CD4-positive, alpha-beta T cell treated with Interleukin-17A for 4 hours (primary cell): ENCODE measurements at places on chromosomes 7 and 10.

- no peak for DNase-seq
Measured at GRCh38 chr10:52649511-52649910, 123.1 kb downstream of the MBL2 start.

- no peak for DNase-seq
Measured at GRCh38 chr10:36538953-36539586, 586.3 kb upstream of the ANKRD30A start.

- no peak for DNase-seq
Measured at GRCh38 chr10:43393606-43394360, 15.2 kb downstream of the HNRNPF start.

GRCh38 chr7:20236790-20237189 is 19.6 kb upstream of the MACC1 start:
- no peak for DNase-seq

DNA sequence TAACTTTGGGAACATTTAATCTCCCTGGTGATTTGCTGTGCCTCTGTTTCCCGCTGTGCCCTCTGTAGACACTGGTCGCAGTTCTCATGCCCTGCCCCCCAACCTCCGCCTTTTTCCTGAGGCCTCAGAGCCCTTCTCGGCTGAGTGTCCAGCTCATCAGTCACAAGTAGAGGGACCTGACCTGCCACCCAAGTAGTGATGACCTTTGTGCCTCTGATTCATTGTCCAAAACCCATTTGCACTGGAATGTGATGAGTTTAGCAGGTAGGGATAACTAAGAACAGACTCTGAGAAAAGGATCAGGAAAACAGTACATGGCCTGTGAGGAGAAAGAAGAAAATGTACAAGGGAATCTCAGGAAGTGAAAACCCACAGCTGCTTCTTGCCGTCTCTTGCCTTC is 58.8 kb downstream of the LANCL2 start:
- no peak for DNase-seq

- no peak for DNase-seq
Measured at GRCh38 chr7:146366938-146367337, 250.3 kb downstream of the CNTNAP2 start.

- DNase-seq = no peak
Measured at GRCh38 chr7:84040355-84040754, 154.2 kb downstream of the SEMA3A start.

GRCh38 chr7:85896531-85896930 is 709.7 kb upstream of the SEMA3D start:
- DNase-seq = no peak

GRCh38 chr7:9978106-9979064 is 995.3 kb upstream of the PHF14 start:
- DNase-seq = no peak

GRCh38 chr10:69715156-69715898 is 85.3 kb downstream of the FAM241B start:
- DNase-seq = no peak

GRCh38 chr10:1256432-1256725 is 200.2 kb downstream of the WDR37 start:
- no peak for DNase-seq

GRCh38 chr7:137772316-137772715 is 74.5 kb downstream of the DGKI start:
- no peak for DNase-seq

DNA sequence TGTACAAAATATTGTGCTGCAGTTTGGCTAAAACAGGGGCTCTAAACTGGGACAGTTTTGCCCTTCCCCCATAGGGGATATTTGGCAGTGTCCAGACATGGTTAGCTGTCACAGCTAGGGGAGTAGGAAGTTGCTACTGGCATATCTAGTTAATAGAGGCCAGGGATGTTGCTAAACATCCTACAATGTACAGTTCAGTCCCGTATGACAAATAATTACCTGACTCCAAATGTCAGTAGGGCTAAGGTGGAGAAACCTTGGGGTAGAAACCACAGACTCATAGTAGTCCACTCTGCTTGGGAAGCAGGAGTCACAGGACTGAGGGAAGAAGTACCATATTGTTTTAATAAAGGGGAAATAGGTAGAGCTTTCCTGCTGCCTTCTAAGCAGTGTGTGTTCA is 39.8 kb downstream of the WBP1L start:
- no peak for DNase-seq

DNA sequence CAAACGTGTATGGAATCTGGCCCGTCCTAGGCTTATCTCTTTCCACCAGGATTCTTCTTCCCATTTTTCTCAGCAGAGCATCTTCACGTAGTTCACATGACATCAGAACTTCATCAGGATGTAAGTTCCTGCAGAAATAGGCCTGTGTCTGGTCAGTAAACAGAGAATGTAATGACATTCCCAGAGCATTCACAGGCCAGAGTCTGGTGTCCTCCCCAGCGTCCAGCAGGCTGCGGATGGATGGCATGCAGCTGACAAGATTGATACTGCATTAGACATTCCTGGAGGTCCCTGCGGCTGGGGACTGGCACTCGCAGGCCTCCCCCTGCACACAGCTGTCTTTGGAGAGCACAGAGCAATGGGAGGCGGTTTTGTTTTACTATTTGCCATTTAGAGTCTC is 28.7 kb downstream of the MGMT start:
- no peak for DNase-seq

- DNase-seq = no peak
Measured at GRCh38 chr7:32299133-32299702, 191.0 kb downstream of the LSM5 start.

DNA sequence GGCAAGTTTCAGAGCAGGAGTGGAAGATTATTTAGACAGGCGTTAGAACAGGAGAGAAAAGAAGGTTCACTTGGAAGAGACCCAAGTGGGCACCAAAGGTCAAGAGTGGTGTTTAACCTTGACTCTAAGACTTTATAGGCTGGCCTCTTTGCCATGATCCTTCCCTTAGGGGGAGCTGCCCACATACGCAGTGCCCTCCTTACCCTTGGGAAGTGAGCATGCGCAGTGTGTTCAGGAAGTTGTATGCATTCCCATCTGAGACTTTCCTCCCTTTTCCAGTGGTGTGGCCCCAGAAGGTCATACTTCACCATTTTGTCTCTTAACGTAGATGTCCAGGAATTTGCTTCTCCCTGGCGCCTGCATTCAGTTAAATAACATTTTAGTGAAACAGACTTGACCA is 95.8 kb downstream of the CXCL12 start:
- DNase-seq = no peak

- no peak for DNase-seq
Measured at GRCh38 chr10:31687663-31688482, 240.8 kb downstream of the ARHGAP12 start.

DNA sequence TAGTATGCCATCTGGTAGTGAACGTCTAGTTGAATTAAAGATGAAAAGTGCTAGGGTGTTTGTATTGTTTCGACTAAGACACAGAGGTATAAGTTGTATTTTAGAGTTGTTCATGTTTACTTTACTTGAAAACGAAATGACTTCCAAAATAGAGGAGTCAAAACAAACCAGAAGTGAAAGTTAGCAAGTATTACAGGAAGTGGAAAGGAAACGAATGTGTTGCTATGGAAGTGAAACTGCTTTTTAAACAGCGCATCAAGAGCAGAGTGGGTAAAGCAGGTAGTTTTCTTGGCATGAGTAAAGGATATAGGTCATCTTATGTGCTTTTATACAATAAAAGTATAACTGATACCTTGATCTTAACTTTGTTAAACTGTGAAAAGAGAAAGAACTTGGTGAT is 20.0 kb upstream of the GALNTL5 start:
- no peak for DNase-seq

DNA sequence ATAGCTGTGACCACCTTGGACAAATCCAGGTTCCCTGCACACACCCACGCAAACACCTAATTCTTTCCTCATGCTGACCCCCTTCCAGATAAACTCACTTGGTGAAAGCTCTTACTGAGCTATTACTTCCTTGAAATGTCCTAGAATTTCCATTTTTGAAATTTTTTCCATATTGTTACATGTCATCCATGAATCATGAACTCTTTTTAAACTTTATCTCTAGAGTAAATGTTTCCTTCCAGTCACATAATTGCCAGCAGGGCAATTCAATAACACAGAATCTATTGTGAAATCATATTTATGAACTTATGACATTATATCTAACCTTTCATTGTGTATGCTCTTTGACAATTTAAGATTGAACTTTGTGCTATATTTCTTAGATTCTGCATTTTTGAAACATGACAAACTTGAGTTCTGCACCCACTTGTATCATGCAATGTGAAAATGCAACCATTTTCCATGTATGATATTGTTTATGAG is 26.8 kb upstream of the FGL2 start:
- no peak for DNase-seq

GRCh38 chr7:30028749-30029635 is 780 bp downstream of the PLEKHA8 start:
- DNase-seq = peak; percentile 44

DNA sequence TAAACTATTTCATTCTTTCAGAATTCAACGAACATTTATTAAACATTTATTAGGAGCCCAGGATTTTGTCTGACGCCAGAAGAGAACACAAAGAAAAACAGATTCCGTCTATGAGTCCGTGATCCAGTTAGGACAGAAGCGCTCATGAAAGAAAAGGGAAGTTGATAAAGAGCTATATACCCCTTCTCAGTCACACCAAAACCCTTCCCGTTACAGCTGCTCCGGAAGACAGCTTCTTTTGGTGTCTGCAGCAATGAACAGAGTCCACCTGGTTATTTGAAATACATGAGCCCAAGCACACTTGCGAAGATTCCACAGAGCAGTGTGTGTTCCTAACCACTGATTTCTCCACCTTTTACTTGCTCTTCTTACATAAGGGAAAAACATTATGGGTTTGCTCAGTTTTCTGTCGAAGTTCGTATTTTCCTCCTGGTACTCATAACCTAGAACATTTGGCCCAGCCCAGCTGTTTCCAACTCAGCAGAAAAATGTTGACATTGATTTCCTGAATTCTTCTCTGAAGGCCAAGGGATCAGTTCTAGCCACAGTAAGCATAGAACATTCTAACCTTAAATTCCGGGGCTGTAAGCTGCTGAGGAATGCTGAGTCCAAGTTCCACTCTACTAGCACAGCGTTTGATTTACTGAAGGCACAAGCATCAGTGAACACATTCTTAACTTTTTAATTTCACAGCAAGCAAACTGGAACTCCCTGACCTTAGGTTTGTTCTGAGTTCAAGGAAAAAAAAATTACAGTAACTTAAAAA is 206.5 kb downstream of the SORCS1 start:
- no peak for DNase-seq

DNA sequence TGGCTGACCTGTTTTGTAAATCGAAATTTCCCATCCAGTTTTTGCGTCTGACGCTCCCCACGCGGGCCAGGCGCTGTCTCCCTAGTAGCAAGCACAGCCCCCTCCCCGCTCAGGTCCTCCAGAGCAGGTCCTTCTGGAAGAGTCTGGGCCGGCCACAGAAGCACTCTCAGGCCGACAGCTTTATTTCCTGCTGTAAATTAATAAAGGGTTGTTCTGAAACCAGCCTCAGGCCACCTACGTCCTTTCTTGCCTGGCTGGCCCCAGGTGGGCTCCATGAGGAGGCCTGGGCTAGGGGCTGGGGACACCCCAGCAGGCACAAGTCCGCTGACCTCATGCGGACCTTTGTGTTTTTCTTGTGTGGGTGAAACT is 35.2 kb downstream of the CAMK2B start:
- no peak for DNase-seq

GRCh38 chr10:35895331-35895730 is 253.2 kb upstream of the FZD8 start:
- DNase-seq = no peak

GRCh38 chr10:97664282-97664850 is 22.7 kb downstream of the AVPI1 start:
- DNase-seq = no peak

- DNase-seq = no peak
Measured at GRCh38 chr7:70781922-70782311, 350.0 kb upstream of the GALNT17 start.

GRCh38 chr7:22827563-22827962 is 4.9 kb upstream of the TOMM7 start:
- DNase-seq = no peak

GRCh38 chr7:125814100-125814499 is 884.5 kb upstream of the POT1 start:
- DNase-seq = no peak

- no peak for DNase-seq
Measured at GRCh38 chr7:106462365-106462859, 177.6 kb upstream of the NAMPT start.

DNA sequence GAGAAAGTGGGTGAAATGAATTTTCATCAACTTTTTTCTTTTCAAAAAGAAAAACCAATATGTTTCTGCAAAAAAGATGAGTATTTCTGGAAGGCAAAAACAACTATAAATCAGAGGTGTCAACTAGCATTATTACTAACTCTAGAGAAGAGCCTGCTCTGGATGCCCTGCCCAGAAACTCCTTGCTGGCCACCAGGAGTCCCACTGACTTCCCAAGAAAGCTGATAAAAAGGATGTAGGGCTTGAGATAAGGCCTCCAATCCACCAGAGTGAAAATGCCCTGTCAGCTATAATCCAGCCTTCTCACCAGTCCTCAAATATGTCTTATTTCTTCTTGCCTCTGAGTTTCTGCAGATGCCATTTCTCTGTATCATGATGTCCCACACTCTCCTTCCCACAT is 16.7 kb upstream of the FZD1 start:
- no peak for DNase-seq

DNA sequence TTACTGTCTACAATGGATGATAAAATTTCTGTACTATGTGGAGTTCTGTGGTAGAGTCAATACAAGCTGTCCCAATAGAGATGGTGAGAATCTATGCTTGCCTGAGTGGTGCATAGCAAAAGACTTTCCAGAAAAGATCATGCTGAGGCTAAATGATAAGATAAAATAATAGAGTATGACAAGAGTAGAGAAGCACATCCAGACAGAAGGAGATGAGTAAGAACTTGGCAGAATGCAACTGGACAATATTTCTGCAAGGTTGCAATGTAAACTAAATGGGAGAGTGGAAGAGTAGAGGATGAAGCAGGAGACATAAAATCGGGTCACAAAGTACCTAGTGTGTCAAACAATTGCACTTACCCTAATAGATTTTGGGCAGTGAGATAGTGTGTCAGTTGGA is 347.6 kb downstream of the MDFIC start:
- no peak for DNase-seq

DNA sequence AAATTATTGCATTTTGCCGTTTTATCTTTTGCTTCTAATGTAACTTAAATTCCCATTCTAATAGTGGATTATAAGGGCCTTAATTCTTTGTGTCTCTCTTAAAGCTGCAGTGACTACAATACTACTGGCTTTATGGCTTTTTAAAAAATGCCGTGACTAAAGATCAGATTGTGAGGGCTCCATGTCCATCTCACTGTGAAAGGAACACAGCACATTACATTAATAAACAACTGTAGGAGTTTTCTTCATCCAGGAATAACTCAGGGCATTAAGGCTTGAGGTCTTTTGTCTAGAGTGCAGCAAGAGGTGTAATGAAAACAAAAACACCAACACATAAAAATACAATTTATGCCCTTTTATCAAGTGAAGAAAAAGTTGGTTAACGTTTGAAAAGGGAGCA is 205.3 kb downstream of the SKAP2 start:
- no peak for DNase-seq

DNA sequence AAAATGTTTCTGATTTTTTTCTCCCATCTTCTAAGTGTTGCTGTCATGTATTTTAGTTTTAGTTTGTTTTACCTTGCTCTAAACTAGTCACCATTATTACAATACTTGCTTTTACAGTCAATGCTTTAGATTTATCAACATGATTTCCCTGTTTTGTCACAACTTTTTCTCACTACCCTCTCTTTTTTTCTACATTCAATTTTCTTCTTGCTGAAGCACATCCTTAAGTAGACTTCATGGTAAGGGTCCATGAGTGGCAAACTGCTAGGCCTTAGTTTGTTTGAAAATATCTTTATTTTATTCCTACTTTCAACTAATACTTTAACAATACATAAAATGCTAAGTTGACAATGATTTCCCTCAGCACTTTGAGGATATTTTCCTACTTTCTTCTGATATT is 173.5 kb downstream of the DNAJC1 start:
- DNase-seq = no peak
